Stimulated activated naive CD4-positive, alpha-beta T cell treated with Interleukin-2 at 50 U/mL for 16 hours (primary cell): ENCODE measurements at places on chromosomes 1 and 21.

- DNase-seq = no peak
Observed at GRCh38 chr1:211332830-211333229, 6.2 kb downstream of the TRAF5 start.

GRCh38 chr1:21625390-21626190 is 43.6 kb downstream of the RAP1GAP start:
- no peak for DNase-seq

DNA sequence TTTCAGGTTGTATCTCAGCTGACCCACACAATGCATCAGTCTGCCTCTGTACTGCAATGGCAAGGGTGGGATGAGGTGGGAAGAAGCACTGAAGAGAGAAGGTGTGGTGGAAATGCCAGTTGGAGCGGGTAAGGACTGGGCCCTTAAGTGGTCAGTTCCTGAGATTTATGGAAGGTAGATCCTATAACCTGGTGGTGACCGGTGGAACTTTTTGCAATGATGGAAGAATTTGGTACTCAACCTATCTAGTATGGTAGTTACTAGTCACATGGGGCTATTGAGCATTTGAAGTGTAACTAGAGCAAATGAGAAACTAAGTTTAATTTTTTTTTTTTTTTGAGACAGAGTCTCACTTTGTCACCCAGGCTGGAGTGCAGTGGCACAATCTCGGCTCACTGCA is 8.2 kb upstream of the HPCAL4 start:
- no peak for DNase-seq

- no peak for DNase-seq
Observed at GRCh38 chr1:31381394-31382294, 8.8 kb upstream of the FABP3 start.

DNA sequence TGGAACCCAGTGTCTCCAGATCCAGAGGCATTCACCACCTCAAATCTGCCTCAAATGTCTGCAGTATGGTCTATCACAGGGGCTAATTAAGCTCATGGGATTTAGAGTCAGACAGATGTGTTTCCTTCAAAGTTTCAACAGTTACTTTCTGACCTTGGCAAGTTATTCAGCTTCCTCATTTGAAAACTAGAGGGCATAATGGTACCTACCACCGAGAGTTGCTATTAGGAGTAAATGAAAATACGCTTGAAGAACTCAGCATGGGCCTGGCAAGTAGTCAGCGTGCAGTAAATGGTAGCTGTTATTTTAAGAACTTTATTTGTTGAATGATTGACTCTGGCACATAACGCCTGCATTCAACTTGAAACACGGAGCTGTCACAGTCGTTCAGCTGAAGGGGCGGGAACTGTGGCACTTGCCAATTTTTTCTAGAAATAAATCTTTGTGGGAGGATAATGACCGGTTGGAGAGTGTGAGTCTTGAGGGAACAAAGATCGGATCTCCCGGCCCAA is 1.2 kb upstream of the CAP1 start:
- DNase-seq = peak; percentile 67

GRCh38 chr1:24216276-24217074 is 29.4 kb upstream of the IFNLR1 start:
- no peak for DNase-seq

- DNase-seq = no peak
Observed at GRCh38 chr1:246809473-246809872, 85.3 kb downstream of the SCCPDH start.

GRCh38 chr1:119870917-119871596 is 25.3 kb downstream of the ADAM30 start:
- DNase-seq = peak; percentile 13

GRCh38 chr1:209645574-209646452 is 6.4 kb downstream of the LAMB3 start:
- DNase-seq = no peak

DNA sequence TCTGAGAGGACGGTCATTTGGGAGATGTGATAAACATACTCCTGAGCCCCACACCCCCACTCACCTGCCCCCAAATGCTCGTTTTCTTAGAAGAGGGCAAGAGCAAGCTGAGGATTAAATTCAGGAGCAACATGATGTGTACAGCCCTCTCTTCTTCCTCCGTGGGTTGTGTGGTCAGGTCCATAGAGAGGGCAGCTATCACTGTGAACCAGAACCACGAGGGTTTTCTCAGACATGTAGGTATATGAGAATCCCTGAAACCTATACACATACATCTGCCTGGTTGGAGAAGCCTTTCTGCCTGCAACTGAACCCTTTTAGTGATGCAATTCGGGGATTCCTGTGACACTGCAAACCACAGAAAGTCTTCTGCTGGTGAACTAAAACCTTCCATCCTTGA is 38.9 kb downstream of the PGM1 start:
- no peak for DNase-seq

- no peak for DNase-seq
Observed at GRCh38 chr1:55558515-55558914, 343.4 kb upstream of the USP24 start.

DNA sequence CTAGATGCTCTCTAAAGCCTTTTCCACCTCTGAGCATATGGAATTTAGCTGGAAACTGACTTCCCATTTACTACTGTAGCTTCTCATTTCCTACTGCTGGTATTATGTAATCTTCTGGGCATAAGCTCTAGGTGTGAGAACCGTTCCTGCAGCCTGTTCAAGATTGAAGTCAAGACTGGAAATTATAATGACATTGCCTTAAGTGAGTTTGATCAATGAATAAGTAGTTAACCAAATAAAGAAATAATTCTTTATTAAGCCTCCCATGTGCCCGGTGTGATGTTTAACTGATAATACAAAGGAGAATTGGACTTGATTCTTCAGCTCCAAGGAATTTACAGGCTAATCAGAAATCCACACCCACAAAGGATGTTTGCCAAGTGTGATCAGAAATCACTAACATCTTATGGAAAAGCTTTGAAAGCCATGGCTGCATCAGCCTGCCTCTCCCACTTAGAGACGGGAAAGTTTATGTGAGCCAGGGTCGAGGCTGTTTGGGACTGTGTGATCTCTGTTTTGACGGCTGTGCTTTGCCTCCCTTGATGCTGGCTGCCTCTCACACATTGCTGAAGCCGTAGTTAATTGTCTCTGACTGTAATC is 36.4 kb upstream of the PRELP start:
- DNase-seq = no peak

GRCh38 chr1:33393991-33394390 is 36.9 kb downstream of the PHC2 start:
- DNase-seq = no peak

DNA sequence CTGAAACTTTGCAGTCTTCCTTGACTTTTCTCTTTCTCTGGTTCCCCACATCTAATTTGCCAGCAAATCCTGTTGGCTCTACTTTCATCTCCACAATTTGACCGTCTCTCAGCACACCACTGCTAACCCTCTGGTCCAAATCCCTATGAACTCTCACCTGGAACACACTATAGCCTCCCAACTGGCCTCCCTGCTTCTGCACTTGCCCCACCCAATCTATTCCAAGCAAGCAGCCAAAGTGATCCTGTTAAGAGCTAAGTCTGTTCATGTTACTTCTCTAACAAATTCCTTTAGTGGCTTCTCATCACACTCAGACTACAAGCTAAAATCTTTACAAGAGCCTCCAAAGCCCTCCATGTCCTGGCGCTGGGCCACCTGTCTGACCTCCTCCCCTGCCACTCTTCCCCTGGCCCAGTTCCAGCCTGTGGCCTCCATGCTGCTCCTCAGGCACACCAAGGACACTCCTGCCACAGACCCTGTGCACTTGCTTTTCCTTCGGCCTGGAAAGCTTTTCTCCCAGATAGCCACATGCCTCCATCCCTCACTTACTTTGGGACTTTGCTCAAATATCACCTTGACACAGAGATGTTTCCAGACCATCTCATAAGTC is 104.1 kb downstream of the DTL start:
- DNase-seq = no peak

DNA sequence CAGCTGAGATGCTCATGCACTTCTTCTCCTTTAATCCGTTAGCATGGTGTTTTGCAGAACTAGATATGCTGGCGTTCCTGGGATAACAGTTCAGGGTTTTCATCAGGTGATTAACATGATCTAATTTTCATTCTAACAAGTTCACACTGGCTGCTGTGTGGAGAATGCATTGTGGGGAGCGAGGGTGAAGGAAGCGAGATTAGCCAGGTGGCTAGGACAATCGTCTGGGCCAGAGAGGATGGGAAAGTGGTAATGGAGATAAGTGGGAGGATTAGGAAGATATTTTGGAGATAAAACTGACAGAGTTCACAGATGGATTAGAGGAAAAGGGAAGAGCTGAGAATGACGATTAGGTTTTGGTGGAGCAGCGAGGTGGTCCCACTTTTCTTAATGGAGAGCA is 138.1 kb upstream of the MAGI3 start:
- no peak for DNase-seq

GRCh38 chr1:81330521-81330920 is 470.2 kb upstream of the ADGRL2 start:
- no peak for DNase-seq

DNA sequence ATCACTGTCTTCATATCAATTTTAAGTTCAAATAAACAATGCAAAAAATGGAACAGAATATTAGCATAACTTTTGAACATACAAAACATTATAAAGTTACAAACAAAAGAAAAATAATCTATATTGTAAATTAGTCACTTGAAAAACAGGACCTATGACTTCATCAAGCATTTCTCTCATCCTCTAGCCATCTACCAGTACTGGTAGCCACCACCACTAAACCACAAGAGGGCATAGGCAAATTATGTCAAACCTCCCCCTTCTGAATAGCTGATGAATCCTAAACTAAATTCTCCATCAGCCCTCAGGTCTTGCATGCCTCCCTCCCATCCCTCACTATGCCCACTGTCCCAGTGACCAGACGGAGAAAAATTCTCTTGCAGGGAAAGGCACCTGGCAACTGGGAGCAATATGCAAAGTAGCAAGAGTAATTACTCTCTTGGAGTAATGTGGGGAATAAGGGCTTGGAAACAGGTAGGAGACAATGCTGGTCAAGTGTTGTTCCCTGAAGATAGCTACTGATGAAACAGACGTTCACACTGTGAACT is 37.1 kb downstream of the SSX2IP start:
- DNase-seq = no peak

DNA sequence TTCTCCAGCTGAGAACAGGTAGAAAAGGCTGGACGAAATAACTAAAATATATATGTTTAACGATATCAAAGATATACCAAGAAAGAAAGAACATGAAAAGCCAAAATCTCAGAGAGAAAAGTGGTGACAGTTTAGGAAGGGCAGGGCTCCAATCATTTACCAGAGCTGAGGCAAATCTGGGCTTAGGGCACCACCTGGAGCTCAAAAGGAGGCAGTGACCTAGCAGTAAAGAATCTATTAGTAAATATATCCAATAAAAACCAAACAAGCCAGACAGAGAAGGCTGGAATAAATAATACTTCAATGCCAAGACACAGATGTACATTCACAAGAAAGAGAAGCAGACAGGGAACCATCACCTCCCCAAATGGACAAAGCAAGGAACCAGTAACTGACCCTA is 43.5 kb downstream of the CHIA start:
- DNase-seq = peak; percentile 45
